AML-193 (cell line): ENCODE measurements at places on chromosomes 2 and 18.

GRCh38 chr2:228094377-228094921 lies 87.0 kb downstream of the SPHKAP start:
- DNase-seq = no peak

DNA sequence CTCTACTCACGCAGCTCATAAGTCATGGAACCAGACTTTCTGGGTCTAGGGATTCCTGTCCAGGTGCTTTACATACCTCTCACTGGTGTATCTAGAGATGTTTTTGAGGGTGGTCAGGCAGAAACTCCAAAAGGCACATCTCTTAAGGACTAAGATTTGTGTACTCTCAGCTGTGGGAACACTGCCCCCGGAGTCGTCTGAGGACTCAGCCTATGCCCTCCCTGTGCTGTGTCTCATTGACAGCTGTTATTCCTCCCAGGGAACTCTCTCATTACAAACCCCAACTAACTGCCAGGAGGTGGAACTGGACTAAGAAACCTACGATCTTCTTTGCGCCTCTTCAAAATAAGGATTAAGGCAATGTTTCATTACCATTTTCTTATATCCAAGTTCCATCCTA lies 293.9 kb upstream of the DLGAP1 start:
- no peak for DNase-seq

DNA sequence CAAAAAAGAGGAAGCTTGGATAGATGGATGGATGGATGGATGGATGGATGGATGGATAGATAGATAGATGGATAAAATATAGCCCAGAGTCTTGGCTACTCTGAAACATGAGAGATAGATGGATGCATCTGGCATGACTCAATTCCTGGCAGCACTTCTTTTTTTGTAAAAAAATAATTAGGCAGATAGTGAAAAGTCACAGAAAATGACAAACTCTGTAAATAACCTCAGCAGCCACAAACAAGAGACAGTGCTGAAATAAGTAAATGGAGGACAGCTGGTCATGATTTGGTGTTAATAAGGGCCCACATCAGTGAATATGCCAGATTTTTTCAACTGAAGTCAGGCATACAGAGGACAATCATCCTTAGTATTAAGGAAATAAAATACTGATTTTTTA lies 585.0 kb upstream of the GCFC2 start:
- no peak for DNase-seq

- no peak for DNase-seq
Measured at GRCh38 chr2:54750040-54750439, 26.6 kb downstream of the EML6 start.

GRCh38 chr2:117557626-117558025 lies 256.9 kb upstream of the DDX18 start:
- no peak for DNase-seq

- DNase-seq = no peak
Measured at GRCh38 chr2:3738454-3738853, 35.1 kb downstream of the DCDC2C start.

- DNase-seq = no peak
Measured at GRCh38 chr2:80947601-80948130, 643.1 kb upstream of the LRRTM1 start.
